ENCODE measurements at places on chromosomes 2 and 18.

GRCh38 chr2:151860613-151861146 is 32.5 kb upstream of the ARL5A start:
- DNase-seq = no peak

DNA sequence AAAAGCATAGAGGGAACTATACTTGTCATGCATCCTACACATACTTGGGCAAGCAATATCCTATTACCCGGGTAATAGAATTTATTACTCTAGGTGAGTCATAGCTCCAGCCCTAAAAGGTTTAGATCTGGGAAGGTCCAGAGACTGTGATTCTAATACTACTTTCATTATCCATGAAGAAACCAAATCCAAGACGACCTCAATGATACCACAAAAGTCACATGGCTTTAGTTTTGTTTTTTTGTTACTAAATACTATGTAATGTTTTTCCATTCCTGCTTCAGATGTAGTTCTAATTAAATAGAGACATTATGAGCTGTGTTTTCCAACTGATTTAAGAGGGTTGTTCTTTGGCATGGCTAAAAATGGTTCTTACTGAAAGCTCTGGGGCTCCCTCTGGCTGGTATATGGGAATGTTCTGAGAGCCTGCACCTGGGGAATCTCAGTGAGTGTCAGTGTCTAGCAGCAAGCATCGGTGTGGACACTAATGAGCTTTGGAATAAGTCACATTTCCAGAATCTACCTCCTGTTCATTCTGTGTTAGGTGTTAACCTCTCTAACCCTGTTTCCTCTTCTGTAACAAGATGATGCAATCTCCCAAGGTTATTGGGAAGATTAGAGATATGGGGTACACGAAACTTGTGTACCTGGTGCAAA is 20.5 kb upstream of the IL1RL2 start:
- peak; percentile 43 for DNase-seq

GRCh38 chr18:10386049-10386448 is 68.4 kb upstream of the APCDD1 start:
- no peak for DNase-seq

DNA sequence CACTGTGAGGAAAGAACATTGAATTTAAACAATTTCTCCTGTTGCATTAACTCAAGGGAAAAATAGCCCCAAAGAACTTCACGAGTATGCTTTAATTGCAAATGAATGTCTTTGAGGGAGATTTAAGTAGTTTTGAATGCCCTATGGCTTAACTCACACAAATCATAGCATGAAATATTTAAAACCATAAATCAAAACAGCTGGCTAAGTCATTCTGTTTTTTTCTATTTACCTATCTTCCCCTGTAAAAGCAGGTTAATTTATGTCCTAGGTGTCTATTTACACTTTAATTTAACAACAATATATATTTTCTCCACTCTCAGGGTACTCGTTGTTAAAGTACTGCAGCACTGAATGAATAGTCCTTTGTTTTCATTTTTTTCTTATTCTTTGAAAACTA is 118.8 kb upstream of the PIEZO2 start:
- no peak for DNase-seq

- DNase-seq = no peak
Measured at GRCh38 chr18:6059551-6059950, 164.2 kb upstream of the TMEM200C start.

All from AG08396 (cell line).